NCI-H526 treated with DMSO at 0.1 percent for 48 hours (cell line): ENCODE measurements at places on chromosomes 3 and 15.

- no peak for DNase-seq
Measured at GRCh38 chr3:71589132-71589531, 5.6 kb upstream of the FOXP1 start.

DNA sequence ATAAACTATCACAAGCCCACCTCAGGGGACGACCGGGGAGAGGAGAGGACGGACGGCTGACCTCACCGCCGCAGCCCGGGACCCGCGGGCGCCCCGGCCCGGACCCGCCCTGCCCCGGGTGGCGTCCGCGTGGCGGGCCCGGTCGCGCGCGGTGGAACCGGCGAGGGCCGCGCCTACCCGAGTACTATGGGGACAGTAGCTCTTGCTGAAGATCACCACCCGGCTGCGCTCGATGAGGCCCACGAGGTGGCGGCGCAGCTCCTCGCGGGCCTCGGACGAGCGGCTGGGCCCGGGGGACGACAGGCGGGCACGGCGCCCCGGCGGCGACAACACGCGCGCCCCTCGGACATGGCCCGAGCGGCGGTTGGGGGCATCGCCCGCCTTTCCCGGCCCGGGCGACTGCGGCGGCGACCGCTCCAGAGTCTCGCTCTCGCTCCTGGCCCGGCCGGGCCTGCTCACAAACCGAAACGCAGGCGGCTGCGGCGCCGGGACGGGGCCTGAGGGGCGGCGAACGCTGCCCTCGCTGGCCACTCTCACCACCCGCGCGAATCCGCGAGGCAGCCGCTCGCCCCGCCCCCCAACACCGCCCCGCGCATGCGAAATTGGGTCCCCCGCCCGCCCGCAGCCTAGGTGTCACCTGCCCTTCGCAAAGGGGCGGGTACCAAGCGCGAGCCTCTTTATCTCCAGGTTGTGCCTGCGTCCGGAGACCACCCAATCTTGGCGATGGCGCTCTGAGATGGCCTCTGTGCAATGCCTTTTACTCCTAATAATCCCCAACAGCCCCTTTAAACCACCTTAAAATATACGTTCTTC is at the start of gene TXNRD3:
TSS of gene TXNRD3 (minus strand) at position 554 of the 813 bp plus-strand sequence.
- peak; percentile 76 for DNase-seq

DNA sequence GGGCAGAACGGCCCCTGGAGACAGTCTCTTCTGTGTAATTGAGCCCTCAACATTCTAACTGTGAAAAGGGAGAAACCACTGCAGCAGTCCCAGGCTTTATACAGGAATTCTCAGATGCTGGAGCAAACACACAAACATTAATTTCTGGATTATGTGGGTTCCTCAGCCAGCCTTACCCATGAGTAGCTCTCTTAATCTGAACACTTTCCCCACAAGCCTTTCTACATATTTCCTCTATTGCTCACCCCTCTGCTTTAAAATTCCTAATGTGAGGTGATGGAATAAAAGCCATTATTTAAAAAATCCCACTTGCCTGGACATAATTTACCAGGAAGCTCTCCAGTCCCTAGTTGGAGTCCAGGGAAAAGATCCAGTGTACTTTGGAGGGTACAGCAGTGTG is 139.0 kb downstream of the CTNNB1 start:
- no peak for DNase-seq

DNA sequence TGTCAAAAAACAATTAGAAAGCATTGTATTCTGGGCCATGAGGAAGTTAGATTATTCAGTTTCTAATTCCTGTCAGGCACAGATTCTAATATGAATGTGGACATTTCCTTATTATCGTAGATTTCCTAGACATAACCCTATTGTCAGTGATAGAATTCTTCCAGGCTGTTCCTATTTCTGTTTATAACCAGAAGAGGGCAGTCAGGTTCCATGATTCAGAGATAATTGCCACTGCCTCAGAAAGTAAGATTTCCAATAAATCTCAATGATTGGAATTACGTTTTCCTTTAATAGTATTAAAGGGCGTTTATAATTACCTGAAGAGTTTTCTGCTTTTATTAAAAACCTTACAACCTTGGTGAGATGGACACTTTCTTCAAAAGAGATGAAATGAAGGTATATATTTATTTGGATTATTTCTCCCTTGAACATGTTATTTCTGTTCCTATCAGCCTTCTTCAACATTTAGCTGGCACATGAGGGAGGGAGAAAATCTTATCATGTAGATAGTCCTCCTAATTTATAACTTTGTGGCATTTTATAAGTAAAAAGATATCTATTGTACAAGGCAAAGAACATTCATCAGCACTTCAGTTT is 439.2 kb downstream of the MCTP2 start:
- peak; percentile 64 for DNase-seq

DNA sequence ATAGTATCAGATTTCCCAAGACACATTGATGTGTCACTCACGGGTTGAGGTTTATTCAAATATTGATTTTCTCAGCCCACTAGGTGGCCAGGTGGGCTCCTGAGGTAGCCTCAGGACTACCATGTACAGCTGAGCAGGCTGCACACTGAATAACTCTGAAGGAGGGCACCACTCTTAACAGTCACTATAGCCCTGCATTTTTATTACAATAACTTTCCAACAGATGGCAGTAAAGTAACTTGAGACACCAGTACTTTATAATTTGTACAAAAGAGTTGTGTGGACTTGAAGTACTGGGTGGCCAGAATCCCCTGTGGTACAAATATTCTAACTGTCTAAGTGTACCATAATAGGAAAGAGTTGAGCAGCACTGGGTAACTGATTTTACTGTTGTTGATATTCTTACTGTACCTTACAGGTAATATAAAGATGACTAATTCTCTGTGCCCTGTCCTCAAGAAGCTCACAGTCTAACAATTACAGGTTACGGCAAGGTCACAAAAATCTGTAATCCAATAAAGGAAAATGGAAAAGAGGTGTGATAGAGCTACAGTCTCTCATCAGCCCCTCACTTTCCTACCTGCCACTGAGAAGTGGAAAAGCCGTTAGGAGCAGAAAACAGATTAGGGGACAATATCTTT is 76.0 kb downstream of the ETFA start:
- DNase-seq = peak; percentile 49

GRCh38 chr3:58184982-58185360 is 25.8 kb downstream of the DNASE1L3 start:
- DNase-seq = no peak

- no peak for DNase-seq
Measured at GRCh38 chr3:175108613-175109151, 249.5 kb downstream of the NAALADL2 start.

GRCh38 chr3:50971487-50971924 is 296.8 kb downstream of the DOCK3 start:
- peak; percentile 60 for DNase-seq

DNA sequence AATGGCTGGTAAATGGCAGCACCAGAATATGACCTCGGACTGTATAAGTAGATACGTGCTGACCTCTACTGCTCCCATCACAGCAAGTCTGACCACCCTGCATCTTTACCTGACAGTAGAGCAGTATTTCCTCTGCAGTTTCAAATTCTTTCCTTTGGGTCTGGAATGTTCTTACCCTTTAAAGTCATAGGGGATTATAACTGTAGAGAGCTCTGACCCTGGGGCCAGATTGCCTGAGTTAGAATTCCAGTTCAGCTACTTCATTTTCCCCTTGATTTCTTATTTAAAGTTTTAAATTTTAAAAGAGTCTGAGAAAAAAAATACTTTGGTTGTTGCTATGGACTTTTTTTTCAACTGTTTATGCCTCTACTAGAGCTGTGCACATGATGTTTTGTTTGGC is 237.7 kb downstream of the NR1D2 start:
- DNase-seq = no peak

- no peak for DNase-seq
Measured at GRCh38 chr3:133171831-133172230, 133.6 kb downstream of the TMEM108 start.
